ENCODE measurements at places on chromosomes 3 and 15.

DNA sequence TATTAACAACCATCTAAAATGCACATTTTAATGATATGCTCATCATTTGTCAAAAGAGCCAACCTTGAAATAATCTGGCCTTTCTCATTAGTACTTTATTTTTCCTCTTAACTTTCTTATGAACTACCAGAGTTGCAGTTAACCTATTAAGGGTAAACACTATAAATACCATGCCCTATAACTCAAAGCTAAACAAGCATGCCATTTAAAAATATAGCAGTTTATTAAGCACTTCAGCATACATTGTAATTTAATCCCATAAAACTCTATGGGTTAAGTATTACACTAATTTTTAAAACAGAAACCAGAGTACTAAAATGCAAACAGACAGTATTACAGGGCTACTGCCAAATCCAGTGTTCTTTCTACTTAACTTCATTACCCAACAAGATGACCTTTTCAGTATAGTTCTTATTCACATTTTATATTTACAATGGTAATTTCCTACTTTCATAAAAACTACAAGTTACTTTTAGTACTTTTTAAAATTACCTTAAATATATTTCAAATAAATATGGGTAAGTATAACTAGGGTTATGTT is 11.8 kb downstream of the NPTN start:
- DNase-seq: no peak

- no peak for DNase-seq
Measured at GRCh38 chr15:67108122-67108961, 42.9 kb downstream of the SMAD3 start.

DNA sequence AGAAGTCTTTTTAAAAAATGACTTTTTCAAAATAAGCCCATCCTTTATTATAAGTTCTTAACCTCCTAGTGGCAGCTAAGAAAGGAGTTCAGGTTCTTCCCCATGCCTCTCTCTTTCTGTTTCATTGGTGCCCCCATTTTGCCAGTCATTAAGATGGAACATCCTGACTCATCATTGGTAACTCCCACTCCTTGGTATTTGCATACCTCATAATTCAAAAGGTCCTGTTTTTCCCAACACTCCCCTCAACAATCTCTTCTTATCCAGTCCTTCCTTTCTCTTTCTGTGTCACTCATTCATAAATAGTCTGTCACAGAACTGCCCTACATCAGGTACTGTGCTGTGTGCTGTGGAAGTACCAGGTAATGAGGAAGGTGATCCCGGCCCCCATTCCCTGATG is 394.0 kb downstream of the FOXP1 start:
- no peak for DNase-seq

GRCh38 chr3:25960776-25961175 is 170.9 kb downstream of the OXSM start:
- DNase-seq: no peak

DNA sequence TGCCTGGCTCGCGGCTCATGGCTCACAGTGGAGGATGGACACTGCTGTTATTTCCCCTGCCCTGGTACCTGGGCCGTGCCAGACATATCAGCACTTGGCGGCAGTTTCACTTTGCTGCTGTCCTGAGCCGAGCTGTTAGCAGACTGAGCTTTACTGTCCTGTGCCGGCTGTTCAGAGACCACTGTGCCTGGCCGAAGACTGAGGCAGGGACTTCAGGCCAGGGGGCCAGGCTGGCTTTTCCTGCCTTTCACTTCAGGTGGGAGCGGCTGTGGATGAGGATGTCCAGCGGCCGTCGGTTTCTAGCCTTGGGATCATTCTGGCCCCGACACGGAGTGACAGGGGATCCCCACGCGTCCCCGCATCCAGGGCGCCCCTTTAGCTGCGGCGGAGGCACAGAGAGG is 1.1 kb downstream of the ATP10A start:
- no peak for DNase-seq

- no peak for DNase-seq
Measured at GRCh38 chr3:61686228-61686648, 124.9 kb downstream of the PTPRG start.

- no peak for DNase-seq
Measured at GRCh38 chr15:89664441-89665350, 9.4 kb upstream of the KIF7 start.

DNA sequence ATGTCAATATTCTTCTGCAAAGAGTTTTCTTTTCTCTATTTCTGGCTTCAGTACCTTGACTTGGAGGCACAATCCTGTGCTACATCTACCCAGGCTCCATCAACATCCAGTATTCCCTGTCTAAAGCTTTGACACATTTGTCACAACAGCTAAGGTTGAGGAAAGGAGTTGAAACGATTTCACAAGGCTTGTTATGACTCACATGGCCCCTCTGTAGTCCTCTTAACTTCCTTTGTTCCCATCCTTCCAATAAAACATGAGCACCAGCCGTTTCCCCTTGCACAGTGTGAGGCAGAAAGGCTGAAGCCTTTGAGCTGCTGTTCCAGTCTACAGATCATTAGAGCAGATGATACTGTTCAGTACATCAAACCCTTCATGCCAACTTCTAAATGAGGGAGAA is 163.0 kb upstream of the TMCO5A start:
- DNase-seq: peak; percentile 19

DNA sequence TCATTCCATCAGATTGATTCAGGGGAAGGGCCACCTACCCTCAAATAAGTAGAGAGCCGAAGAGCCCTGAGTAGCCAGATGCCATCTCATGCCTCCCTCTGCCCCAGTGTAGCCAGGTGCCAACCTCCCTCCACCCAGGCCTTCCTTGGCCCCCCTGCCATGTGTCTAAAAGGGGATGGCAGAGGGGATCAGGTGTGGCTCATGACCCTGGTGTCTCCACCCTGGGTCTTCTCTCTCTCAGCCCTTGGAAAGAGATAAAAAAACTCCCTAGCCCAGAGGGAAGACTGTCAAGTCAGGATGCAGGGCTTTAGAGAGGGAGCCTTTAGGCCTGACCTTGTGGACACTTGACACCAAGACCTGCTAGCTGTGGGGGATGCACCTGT is 5.2 kb downstream of the GRM2 start:
- no peak for DNase-seq

DNA sequence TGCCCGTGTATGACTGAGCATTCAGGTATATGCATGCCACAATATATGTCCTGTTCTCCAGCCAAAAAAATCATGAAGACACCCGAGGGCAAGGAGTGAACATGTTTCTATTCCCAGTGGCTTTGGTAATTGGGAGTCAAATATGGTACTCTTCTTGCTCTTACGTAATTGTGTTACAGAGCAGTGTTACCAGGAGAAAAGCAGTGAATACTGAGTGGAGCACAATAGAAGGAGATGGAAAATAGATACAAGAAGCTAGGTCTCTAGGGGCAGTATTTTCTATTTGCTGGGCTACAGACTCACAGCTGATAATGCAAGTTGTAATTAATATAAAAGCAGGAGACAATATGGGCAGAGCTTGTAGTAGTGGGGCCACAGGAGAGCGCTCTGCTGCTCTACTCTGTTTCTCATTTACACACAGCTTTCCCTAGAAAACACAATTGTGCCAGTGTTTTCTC is 13.2 kb downstream of the MEIS2 start:
- DNase-seq: no peak

DNA sequence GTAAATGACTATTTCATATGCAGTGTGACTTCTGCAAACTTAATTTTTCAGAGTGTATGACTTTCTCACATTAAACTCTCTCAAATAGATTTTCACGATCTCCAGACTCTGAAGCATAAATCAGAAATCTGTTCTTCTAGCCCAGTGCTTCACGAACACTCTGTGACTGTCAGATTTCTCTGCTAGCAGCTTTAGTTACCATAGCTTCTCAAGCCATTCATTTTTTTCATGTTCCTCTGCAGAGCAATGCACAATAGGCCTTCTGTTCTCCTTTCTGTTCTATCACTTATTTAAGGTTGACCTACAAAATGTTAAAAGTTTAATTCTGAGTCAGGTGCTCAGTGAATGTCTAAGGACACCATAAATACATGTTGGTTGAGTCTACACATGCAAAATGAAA is 1102.2 kb downstream of the TUSC7 start:
- no peak for DNase-seq

DNA sequence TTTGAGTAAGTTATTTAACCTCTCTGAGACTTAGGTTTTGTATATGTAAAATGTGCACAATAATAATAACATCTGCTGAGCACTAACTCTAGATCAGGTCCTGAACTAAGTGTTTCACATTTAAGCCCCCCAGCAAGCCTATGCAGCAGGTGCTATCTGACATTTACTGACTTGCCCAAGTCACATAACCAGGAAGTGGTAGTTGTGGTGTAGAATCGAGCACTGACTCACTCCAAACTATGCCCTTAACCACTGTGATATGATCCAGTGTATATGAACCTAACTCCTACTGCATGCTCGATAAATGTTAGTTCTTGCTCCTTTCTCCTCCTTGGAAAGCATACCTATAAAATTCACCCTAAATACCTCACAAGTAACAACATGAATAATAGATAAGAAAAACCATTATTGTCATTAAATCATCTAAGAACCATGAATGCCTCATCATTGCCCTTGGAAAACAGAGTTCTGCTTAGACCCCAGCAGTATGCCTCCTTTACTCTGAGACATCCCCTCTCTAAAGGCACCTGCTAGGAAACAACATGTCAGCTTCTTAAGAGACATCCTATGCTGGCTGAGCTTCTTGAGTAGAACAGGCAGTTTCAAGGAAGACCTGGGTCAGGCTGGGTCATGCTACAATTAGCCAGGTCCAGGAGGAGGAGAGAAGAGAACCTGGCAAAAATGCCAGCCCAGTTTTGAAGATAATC is 3.0 kb upstream of the SHC4 start:
- DNase-seq: peak; percentile 55

- DNase-seq: no peak
Measured at GRCh38 chr3:47891613-47892005, 88.7 kb downstream of the DHX30 start.

- DNase-seq: no peak
Measured at GRCh38 chr3:13574083-13574797, 25.3 kb downstream of the FBLN2 start.

DNA sequence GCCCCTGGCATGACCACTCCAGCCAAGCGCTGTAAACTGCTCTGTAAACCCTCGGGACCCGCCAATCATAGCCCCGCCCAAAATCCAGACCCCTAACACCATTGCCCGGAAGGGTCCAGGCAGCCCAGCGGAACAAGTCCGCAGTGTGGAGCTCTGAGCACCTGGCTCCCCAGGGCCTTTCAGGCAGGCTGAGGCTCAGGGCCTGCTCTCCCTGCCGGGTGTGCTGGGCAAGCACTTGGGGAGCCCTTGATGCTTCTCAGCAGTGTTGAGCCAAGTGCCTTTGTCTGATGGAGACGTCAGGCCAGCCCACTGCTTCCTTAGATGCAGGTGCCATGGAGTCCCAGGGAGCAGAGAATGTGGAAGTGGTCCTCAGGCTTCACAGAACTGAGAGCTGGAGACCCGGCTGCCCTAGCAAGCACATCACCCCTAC is 106.2 kb downstream of the TLE3 start:
- DNase-seq: no peak

DNA sequence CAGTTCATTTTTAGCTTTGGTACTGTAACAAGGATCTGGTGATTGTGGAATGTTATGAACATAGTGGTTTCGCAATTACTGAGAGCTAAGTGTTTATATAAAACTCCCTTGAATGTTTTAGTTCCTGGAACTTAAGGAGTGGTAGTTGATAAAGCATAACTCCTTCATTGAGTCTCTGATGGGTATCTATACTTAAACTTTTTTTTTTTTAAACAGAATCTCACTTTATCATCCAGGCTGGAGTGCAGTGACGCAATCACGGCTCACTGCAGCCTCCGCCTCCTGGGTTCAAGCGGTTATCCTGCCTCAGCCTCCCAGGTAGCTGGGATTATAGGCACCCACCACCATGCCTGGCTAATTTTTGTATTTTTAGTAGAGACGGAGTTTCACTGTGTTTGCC is 11.3 kb downstream of the PRKCI start:
- DNase-seq: no peak

- peak; percentile 63 for DNase-seq
Measured at GRCh38 chr3:178203165-178203564, 333.1 kb upstream of the KCNMB2 start.

- DNase-seq: no peak
Measured at GRCh38 chr3:76051145-76051544, 265.8 kb upstream of the ZNF717 start.

- peak; percentile 41 for DNase-seq
Measured at GRCh38 chr3:104952146-104952972, 414.4 kb upstream of the ALCAM start.

GRCh38 chr3:182784542-182784941 is 8.8 kb upstream of the ATP11B start:
- DNase-seq: no peak

DNA sequence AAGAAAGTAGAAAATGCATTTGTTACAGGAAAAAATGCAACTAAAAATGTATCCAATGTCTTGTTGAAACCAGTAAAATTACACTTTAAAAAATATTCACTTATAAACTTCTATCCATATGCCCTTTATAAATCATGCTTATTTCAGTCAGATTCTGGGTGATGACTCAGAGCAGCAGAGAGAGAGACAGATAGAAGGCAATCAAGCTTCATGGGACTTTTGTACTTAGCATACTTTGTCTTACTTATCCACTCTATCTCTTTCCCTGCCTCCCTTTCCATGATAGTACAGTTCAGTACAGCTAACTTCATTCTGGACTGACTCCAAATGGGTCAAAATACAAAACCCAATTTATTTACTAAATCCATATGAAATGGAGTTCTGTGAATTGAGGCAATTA is 1438.2 kb downstream of the ZPLD1 start:
- DNase-seq: no peak

DNA sequence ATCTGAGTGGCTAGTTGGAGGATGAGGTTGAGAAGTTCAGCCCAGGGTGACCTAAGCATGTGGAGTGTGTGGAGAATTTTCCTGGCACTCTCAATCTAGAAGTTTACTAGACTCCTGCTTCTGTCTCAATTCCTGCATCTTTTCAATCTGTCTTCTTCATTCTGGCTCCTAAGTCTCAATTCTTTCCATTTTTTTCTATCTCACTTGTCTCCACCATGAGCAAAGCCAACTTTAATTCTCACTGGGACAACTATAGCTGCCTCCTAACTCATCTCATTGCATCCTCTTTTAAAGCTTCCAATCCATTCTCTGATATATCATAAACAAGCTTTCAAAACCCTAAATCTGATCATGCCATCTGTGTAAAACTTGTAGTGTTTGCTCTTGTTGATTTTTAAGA is 569.3 kb downstream of the NAALADL2 start:
- no peak for DNase-seq

GRCh38 chr3:66397745-66398144 is 103.1 kb downstream of the LRIG1 start:
- DNase-seq: no peak

DNA sequence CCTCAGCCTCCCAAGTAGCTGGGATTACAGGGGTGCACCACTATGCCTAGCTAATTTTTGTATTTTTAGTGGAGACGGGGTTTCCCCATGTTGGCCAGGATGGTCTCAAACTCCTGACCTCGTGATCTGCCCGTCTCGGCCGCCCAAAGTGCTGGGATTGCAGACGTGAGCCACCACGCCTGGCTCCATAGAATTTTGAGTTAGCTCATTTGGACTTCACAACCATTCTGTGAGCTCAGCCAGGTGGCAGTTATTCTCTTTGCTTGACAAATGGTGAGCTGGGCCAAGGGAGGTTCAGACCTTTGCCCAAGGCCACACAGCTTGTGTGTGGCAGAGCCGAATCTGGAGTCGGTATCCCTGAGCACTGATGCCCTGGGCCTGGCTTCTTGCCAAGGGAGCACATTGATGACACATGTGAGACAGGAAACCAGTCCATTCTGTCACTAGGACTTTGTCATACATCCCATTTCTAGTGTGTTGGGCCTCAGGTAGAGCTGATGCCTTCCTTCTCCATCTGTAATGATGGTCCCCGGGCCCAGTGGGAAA is 17.6 kb downstream of the PODXL2 start:
- DNase-seq: no peak

GRCh38 chr15:65115086-65115485 is at the start of gene UBAP1L:
Gene UBAP1L, minus strand, starts transcription at chr15:65115200. Its CDS starts 8,985 bp downstream, at chr15:65106215.
- peak; percentile 57 for DNase-seq

Data from SJCRH30 (cell line).